Hematopoietic multipotent progenitor cell (in vitro differentiated cells): ENCODE measurements at places on chromosomes 12 and 14. TPM values are rescaled to one million over a fixed set of nuclear protein-coding genes. Genes with fewer than 3 reads are reported as not detected.

- no peak for DNase-seq
Observed at GRCh38 chr14:76293923-76294322, 82.0 kb upstream of the ESRRB start.

- no peak for DNase-seq
Observed at GRCh38 chr12:57296291-57296690, 45.3 kb upstream of the STAC3 start.

RHEBL1 gene
- 2.7 TPM for total RNA-seq

GRCh38 chr12:130819681-130820080 is 19.4 kb downstream of the STX2 start:
- DNase-seq: no peak

DNA sequence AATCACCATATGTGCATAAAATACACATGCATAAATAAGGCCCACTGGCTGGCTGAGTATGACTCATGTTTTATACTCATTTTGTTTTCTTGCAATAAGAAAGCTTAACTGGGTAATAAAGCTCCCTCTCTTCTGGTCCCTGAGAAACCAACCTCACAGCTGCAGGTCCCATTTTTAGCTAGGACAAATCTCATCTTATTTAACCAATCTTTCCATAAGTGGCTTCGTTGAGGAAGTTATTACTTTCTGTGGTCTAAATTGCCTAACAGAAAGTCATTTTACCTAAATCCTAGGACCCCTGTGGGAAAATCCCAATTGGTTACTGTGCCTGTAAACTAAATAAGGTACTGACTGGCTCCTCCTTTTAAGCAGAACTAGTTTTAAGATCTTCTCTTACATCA is 232.8 kb upstream of the FBXO33 start:
- no peak for DNase-seq

DNA sequence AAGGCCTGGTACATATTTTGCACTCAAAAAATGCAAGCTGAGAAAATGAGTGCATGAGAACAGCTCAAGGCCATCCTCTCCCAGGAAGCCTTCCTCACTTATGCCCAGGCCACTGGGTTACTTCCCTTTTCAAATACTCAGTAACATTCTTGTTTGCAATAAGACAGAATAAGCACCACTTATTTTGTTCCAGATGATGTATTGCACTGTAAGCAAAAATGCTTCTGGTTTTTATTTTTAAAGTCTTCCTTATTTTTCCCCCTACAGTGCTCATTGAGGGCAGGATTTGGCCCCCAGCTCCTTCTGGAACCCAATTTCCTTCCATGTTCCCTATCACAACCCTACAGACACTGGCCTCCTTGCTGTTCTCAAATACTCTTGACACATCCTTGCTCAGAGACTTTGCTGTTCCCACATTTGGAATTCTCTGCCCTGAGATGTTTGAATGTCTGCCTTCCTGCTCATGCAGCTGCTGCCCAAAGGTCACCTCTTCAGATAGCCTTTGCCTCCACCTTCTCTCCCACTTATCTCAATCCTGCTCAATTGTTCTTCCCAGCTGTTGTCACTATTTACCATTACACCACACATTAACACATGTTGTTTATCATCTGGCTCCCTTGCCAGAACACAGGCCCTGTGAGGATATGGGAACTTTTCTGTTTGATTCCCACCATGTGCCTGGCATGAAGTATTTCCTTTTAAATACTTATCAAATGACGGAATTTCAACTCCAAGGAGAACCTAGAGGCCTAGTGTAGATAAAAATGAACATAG is 49.9 kb downstream of the IFNG start:
- no peak for DNase-seq

DNA sequence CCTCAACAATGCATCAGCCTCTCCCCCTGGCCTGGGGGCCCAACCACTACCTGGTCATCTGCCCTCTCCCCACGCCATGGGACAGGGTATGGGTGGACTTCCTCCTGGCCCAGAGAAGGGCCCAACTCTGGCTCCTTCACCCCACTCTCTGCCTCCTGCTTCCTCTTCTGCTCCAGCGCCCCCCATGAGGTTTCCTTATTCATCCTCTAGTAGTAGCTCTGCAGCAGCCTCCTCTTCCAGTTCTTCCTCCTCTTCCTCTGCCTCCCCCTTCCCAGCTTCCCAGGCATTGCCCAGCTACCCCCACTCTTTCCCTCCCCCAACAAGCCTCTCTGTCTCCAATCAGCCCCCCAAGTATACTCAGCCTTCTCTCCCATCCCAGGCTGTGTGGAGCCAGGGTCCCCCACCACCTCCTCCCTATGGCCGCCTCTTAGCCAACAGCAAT is 7.4 kb upstream of the RNU7-1 start:
- DNase-seq: no peak

DNA sequence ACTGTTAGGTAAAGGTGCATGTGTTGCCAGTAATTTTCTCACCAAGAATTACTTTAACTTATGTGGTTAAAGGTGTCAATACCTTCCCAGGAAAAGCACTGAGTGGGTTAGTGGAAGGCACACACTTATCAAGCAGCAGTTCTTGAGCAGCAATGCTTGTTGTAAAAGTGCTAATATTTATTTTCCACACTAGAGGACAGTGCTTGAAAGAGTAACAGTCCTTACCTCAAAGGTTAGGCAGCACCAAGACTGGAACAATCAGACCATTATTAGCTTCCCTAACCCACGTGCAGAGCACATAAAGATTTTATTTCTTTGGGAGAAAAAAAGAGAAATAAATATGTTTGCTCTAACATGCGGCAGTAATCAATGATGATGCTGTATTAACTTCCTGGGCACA is 48.8 kb upstream of the KRR1 start:
- DNase-seq: no peak

- DNase-seq: no peak
Observed at GRCh38 chr14:104595116-104595675, 9.4 kb downstream of the TMEM179 start.

DNA sequence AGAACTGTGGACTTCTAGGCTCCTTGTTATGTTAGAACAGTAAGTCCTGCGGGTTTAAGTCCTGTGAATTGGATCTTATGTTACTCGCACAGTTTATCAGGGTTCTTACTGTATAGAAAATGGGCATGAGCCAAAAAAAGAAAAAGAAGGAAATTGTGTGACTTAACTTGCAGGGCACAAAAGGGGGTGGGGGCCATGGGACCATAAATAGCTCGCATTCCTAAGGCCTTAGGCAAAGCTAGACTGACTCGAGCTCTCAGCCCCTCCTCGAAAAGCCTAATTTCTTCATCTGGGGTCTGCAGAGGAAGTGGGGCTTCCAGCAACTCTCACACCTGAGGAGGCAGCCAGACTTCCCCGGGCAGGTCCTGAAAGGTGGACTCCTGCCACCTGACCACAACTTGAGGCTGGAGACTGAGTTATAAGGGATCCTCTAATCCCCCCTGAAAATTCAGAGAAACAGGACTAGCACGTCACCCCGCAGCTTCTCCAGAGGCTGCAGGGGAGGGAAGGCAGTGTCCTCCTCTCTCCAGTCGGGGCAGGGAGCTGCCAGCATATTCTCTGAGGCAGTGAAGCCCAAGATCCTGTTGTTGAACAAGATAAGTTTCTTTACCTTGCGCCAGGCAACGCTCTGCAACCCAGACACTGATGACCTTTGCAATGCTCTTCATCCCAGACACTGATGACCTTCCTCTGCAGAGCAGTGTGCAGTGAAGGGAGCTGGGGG is 280.5 kb downstream of the PCNX1 start:
- no peak for DNase-seq

DNA sequence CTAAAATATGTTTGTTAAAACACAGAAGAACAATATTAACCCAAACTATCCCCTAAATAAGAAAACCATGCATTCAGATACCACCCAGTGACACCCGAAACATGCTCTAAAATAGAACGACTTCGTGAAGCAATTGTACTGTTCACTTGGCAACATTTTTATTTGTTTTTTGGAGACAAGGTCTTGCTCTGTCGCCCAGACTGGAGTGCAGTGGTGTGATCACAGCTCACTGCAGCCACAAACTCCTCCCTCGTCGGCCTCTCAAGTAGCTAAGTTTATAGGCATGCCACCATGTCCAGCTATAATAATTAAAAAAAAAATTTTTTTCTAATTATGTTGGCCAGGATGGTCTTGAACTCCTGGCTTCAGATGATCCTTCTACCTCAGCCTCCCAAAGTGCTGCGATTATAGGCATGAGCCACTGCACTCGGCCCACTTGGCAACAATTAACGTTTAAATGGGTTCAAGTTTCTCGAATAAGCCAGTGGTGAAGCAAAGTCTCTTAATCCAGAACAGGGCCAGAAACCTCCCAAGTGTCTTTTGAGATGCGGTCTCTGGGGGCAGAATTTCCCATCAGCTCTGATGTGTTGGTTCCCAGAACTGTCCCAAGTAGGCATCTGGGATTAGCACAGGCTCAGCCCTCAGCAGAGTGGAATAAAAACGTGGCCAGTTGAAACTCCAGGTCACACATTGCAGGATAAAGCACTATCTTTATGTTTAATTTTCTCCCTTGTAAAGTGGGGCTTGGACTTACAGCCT is 74.5 kb downstream of the TMCC3 start:
- no peak for DNase-seq

FAM186B gene
- total RNA-seq: 0.27 TPM

GRCh38 chr12:38610808-38611350 is 294.3 kb downstream of the ALG10B start:
- no peak for DNase-seq

- DNase-seq: no peak
Observed at GRCh38 chr12:102920271-102920670, 3.2 kb upstream of the PAH start.

GYS2 gene
- not detected for total RNA-seq

- DNase-seq: no peak
Observed at GRCh38 chr12:47194501-47194900, 114.7 kb upstream of the AMIGO2 start.

GRCh38 chr12:28173440-28173839 is 16.8 kb upstream of the CCDC91 start:
- no peak for DNase-seq

- no peak for DNase-seq
Observed at GRCh38 chr12:57761391-57761998, 5.4 kb downstream of the CYP27B1 start.

DNA sequence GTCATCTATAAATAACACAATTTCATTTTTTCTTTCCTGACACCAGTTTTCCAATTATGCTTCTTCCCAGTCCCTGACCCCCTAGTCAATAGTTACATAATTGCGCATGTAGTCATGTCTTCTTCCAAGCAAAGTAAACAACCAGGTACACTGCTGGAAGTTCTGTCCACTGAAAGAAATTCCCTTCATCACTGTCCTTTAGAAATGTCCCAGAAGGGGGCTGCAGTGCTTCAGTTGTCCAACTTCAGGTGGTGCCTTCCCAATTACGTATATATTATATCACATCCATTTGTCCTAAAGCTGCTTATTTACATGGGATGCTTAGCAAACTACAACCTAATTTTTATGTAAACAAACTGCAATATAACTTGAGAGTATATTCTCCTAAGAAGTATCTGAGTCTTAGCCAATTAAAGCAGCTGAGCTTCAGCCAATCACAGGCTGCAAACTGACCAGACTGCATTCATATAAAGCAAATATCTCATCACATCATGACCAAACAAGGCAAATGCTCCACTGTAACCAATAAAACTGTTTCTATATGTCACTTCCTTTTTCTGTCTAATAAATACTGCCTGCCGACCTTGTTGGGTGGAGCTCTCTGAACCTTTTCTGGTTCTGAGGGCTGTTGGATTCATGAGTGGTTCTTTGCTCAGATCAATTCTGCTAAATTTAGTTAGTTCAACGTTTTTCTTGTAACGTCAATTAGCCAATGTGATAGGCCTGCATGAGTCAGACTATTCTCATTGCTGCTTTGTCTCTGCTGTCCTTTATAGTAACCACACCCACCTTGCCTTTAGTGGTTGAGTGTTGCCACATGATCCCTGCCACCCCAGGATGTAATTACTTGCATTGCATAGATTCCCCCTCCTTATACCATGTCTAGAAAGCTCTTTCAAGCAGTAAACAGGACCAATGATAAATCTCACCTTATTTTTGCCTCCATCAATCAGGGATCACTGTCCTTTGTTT is 239.3 kb downstream of the ALG10B start:
- DNase-seq: no peak

- DNase-seq: no peak
Observed at GRCh38 chr12:110575326-110575725, 7.8 kb downstream of the PPTC7 start.

DNA sequence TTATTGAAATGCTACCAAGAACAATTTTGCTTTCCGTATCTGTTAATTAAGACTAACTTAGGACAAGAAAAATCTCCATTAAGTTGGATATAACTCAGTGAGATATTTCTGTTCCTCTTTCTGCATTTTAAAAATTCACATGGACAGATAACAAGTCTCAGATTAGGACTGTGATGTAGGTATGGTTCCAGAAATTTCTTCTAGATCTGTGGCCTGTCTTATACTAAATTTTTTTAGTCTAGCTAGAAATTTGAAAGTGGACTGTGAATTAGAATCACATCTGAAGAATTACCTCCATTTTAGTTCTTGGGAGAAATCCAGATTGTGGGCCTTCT is 41.6 kb downstream of the USP15 start:
- DNase-seq: no peak

DNA sequence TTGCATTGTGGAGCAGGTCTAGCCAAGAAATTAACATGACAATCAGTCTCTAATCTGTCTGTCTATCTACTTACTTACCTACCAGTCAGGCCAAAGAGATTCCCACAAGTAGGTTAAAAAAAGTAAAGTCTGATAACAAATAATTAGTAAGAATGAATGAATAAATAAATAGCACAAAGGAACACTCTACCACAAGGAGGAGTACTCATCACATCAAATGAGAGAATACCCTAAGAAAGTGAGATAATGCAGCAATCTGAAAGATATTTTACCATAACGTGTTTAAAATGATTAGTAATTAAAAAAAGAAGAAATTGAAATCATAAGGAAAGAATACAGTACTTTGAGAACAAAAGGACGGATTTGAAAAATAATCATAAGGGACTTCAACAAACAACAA is 187.2 kb downstream of the SYNE2 start:
- no peak for DNase-seq

DNA sequence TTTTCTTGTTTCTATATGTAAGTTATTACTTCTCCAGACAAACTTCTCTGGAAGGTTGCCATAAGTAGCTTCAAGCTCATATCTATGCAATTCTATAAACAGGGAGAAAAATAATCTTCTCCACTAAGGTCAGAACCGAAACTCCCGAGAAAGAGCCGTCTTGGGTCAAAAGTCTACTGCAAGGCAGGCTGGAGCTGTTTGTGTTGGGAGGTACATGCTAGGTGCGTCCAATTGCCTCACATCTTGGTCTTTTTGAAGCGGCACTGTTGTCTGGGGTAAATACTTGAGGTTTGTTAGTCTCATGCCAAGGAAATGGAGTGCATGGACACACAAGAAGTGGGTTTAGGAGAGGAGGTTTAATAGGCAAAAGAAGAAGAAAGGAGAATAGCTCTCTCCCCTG is 674.7 kb upstream of the TMEM132C start:
- no peak for DNase-seq

GRCh38 chr14:78709795-78710557 is 539.8 kb downstream of the NRXN3 start:
- DNase-seq: no peak

SAMD15 gene
- total RNA-seq: 0.81 TPM

BORCS5 gene
- total RNA-seq: 21.0 TPM

CDC42BPB gene
- total RNA-seq: 24.0 TPM

- no peak for DNase-seq
Observed at GRCh38 chr12:90870971-90871725, 83.8 kb downstream of the CCER1 start.
